NCI-H1105 (cell line): ENCODE measurements at places on chromosomes 7 and 10.

DNA sequence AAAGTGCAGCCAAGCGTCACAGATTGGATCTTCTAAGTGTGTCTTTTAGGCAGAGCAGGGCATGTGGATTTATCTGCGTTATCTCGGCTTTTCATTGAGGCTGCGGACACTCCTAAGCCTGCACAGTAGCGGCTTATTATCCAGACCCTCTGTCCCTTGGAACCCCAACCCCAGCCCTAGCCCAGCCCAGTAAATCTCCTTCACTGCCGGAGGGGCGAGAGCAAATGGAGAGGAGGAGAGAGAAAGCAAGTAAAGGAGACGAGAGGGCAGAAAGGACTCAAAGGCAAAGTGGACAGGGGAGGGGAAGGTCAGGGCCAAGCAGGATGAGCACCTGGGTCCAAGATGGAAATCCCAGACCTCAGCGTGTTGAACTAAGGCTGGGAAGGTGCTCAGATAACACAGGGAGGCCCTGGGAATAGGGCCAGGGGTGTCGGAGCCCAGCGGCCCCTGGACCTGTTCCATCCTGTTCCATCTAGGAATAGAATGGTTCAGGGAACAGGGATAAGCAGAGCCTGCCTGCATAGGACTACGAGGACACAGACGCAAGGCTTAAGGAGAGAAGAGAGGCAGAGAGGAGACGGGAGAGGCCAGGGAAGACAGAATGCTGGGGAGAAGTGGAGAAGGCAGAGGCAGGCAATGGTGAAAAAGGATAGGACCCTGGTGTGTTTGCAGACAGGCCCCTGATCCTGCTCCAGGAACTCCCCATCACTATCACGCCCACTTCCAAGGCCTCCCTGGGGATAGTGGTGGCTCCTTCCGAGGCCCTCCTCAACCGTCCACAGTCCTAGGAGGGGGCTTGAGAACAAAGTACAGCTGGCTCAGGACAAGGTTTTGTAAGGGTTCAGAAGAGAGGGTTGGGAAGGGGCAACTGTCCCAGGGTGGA lies 99.6 kb downstream of the CHST15 start:
- DNase-seq = no peak

- DNase-seq = peak; percentile 40
Measured at GRCh38 chr7:55593515-55594318, 21.4 kb upstream of the VOPP1 start.

DNA sequence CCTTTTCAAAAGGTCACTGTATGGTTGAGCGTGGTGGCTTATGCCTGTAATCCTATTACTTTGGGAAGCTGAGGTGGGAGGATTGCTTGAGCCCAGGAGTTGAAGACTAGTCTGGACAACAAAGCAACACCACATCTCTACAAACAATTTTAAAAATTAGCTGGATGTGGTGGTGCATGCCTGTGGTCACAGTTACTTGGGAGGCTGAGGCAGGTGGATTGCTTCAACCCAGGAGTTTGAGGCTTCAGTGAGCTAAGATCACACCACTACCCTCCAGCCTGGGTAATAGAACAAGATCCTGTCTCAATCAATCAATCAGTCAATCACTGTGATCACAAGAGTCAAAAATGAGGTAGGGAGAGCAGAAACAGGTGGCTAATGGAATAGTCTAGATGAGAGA lies 97.0 kb downstream of the SUGCT start:
- no peak for DNase-seq

DNA sequence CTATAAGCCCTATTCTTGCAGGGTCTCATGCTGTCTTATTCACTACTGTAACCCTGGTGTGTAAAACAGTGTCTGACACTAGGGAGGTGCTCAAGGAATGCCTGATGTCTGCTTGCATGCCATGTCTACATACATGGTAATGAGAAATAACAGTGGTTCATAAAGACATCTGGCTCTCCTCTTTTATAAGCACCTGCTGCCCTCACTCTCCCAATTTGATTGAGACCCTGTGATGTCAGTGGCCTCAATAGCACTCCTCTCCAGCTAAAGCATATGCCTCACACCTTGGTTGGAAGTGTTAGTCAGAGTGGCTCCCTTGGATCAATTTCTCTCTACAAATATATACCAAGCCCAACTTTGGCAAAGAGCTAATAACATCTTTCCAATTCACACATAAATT lies 30.6 kb downstream of the ANK3 start:
- DNase-seq = no peak

DNA sequence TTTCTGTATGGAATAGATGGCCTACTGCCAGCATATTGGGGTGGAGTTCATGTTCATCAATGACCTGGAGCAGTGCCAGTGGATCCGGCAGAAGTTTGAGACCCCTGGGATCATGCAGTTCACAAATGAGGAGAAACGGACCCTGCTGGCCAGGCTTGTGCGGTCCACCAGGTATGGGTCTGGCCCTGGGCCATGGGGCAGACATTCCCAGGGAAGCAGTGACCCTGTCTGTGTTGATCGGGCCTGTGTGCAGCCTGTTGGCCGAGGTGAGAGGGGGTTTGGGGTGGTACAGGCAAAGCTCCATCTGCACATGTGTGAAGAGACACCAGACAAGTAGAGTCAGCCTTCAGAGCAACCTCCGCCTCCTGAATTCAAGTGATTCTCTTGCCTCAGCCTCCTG lies 67.3 kb downstream of the OGDH start:
- DNase-seq = no peak

DNA sequence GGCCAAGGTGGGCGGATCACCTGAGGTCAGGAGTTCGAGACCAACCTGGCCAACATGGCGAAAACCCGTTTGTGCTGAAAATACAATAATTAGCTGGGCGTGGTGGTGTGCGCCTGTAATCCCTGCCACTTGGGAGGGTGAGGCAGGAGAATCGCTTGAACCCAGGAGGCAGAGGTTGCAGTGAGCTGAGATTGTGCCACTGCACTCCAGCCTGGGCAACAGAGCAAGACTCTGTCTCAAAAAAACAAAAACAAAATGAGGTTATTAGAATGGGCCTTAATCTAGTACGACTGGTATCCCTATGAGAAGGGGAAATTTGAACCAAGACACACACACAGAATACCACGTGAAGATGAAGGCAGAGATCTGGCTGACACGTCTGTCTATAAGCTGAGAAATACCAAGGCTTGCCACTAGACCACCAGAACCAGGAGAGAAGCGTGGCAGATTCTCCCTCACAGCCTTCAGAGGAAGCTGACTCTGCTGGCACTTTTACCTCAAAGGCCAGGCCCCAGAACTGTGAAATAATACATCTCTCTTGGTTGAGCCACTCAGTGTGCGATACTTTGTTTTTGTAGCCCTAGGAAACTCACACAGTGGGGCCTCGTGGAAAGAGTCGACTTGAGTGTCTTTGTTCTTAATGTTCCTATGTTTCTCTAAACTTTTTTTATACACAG lies 59.6 kb downstream of the TMEM209 start:
- no peak for DNase-seq

DNA sequence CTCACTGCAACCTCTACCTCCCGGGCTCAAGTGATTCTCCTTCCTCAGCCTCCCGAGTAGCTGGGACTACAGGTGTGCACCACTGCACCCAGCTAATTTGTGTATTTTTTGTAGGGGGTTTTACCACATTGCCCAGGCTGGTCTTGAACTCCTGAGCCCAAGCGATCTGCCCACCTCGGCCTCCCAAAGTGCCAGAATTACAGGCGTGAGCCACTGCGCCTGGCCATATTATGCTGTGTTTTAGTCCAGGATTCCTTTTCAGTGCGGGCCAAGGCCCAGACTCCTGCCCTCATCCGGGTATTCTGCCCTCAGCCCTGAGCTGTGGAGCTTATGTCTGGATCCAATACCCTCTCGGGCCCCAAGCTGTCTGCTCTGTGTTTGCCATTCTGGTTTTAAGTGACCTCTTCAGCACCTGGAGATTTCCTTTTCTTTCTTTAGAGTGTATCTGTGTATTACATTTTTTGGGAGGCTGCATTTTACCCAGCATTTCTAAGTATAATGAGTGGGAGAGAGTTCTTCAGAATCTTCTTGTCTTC lies 114.9 kb downstream of the BUB3 start:
- no peak for DNase-seq

GRCh38 chr10:28468707-28469483 lies 64.0 kb upstream of the WAC start:
- DNase-seq = no peak

DNA sequence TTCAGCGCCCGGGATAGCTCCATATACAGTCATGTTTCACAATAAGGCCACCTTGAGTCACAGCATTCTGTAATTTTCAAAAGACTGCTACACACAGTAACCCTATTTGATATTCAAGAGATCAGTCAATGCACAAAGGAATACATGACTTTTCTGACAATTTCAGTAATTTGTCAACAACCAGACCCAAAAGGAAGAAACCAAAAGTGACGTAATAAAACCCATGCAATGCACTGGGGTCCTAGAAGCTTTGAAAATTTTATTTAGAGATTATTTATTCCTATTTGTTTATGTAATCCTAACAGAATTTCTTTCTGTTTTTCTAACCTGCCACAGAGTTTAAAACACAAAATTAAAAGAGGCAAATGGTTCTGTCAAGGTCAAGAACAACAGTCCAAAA lies 421.2 kb downstream of the DPP6 start:
- no peak for DNase-seq

DNA sequence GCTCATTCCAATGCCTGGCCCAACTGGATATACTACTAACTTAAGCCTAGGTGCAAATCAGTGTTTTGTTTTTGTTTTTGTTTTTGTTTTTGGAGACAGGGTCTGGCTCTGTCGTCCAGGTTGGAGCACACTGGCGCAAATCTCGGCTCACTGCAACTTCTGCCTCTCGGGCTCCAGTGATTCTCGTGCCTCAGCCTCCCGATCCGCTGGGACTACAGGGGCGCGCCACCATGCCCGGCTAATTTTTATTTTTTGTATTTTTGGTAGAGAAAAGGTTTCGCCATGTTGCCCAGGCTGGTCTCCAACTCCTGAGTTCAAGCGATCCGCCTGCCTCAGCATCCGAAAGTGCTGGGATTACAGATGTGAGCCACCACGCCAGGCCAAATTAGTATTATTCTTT lies 1.6 kb downstream of the PPP3CB start:
- no peak for DNase-seq
